ENCODE measurements at places on chromosomes 2 and 18.

DNA sequence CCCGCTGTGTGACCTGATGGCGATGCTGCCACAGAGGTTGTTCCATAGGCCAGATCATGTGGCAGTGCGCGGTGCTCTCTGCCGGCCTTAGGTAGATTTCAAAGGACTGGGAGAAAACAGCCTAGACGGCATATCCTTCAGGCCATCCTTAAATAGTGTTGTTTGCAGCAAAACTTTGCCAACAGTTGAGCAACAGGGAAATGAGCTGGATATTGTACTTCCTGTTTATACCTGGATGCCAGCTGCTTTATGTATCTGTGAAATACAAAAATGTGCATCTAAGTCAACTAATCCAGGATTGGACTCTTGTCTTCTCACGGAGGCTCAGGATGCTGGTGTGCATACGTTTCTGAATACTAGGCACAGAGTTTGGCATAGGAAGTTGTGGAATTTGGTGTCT is 107.1 kb downstream of the EML6 start:
- no peak for DNase-seq

- DNase-seq = no peak
Measured at GRCh38 chr2:188303363-188304031, 11.8 kb downstream of the GULP1 start.

DNA sequence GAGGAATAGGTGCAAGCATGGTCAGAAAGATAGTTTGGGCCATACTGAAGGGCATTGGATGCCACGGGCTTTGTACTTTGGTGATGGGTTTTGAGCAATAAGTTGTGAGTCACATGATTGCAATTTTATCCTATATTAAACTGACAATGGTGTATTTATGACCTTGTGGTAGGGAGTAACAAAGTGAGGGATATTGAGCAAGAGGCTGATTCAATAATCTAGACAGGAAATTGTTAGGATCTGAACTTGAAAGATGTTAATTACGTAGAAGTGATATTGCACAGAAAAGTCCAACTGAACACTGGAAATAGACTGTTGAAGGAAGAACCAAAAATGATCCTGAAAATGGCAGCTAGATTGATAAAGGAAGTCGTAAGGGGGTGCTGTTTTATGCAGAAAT is 46.6 kb upstream of the TCF4 start:
- DNase-seq = no peak

- DNase-seq = no peak
Measured at GRCh38 chr2:210363261-210363660, 48.3 kb upstream of the MYL1 start.

Measured in CD4-positive, alpha-beta T cell treated with Interferon alpha-2 for 1 hour (primary cell).